ENCODE measurements at places on chromosomes 11 and 22.
A peak's percentile ranks its signal among the peaks of the same experiment; 100 is the strongest.

- no peak for DNase-seq
Observed at GRCh38 chr22:38109371-38110001, 998 bp downstream of the BAIAP2L2 start.

DNA sequence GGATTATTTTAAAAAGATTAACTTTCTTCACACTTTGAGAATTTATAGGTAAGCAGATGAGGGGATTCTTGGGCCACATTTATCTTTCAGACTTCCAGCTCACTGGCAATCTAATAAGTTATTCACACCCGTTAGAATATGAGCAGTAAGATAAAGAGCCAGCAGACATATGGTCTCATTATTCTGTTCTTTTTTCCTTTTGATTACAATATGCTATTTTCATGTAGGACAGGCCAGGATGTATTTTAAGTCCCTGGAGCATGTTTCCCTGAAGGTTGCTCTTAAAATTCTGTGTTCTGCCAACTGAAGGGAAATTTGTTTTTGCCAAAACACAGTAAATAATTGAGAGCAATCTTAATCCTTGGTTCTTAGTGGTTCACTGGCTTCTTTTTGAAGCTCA is 22.2 kb downstream of the PDHX start:
- no peak for DNase-seq

DNA sequence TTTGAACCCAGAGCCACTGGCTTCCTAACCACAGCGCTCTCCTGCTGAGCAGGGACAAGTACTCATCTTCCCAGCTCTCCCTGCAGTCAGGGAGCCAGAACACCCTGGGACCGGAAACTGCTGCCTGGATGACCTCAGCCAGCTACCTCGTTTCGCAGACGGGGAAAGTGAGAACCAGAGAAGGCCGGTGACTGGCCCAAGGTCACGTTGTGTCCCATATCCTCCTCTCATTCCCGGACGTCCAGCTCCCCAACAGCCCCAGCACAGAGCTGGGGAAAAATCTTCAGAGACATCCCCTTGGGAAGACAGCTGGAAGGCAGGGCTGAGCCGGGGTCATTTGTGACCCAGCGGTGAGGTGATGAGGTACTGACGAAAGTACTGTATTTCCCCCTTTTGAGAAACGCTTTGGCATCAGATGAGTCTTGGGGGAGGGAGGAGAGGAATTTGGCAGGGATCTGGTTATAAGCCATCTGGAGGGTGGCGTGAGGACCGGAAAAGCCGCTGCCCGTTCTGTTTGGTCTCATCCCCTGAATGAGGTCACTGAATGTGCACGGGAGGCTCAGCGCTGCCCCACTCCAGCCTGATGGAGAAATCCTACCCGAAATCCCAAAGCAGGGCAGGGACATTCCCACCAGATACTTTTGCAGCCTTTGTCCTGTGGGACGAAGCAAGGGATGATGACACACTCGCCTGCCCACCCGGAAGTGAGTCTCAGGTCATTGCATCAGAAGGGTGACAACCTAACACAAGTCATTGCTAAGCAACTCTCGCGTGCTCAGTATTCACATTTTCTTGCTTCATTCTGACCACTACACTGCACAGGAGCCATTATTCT is 41.1 kb downstream of the LIF start:
- no peak for DNase-seq

DNA sequence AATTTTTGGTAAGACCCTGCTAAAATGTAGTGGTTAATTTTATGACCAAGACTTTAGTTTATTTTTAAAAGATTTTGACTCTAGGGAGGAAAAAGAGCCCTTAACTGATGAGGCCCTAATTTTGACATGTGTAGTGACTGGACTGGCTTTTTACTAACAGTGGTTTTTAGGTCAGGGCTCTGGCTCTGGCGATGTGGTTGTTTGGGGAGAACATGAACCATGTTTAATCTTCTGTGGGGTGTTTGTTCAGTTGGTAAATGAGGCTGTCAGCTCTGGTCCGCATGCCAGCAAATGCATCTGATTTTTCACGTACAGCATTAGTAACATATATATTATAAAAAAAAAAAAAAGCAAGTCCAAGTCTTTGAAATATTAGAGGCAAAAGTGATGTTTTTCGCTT is 104.3 kb downstream of the EXT2 start:
- DNase-seq, result no peak

DNA sequence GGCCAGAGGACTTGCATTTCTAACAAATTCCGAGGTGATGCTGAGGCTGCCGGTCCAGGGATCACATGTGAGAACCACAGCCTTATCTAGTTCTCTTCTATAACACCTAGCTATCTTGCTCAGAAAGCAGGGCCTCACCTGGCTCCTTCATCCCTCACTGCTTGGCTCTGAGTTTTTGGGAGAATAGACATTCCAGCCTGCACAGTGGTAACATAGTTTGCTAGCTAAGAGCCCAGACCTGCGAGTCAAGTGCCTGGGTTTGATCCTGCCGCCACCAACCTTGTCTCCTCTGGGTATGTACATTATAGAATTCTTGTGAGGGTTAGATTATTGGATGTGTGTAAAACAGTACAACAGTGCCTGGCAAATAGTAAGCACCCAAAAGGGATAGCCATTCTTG is 13.5 kb upstream of the POU2AF1 start:
- DNase-seq, result no peak

- no peak for DNase-seq
Observed at GRCh38 chr22:41742918-41743317, 43.6 kb downstream of the MEI1 start.

- DNase-seq, result no peak
Observed at GRCh38 chr22:21703684-21704316, 31.8 kb downstream of the YPEL1 start.

DNA sequence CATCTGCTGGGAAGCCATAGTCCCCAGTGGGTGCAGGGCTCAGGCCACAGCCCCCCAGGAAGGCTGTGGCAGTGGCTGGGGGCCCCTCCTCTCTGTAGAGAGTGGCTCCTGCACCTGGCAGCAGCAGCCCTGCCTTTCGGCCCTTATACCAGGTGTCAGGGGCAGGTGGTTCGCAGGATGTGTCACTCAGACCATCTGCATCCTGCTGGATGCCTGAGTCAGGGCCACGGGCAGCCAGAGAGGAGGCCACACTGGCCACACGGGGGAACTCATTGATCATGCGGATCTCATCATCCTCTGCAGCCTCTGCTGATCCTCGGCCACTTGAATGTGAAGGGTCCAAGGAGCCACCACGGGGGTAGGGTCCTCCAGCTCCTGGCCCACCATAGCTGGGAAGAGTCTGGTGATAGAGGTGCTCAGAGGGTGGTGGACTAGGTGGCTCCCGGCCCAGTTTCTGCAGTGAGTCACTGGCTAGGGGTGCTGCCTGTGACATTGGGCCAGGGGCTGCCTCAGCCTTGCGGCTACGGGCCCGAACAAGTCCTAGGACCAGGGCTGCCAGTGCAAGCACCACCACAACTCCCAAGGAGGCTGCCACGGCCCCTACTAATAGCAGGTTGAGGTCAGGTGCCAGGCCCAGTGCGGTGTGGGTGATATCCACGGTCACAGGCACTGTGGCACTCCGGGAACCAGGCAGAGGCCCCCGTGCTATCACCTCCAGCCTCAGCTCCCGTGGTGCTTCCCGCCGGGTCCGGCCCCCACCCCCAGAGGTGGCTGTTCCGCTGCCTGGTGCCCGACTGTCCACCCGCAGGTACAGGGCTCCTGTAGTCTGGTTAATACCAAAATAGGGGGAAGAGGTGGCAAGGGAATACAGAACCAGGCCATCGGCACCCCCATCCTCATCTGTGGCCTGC is 3.3 kb upstream of the TPP1 start:
- DNase-seq, result no peak

DNA sequence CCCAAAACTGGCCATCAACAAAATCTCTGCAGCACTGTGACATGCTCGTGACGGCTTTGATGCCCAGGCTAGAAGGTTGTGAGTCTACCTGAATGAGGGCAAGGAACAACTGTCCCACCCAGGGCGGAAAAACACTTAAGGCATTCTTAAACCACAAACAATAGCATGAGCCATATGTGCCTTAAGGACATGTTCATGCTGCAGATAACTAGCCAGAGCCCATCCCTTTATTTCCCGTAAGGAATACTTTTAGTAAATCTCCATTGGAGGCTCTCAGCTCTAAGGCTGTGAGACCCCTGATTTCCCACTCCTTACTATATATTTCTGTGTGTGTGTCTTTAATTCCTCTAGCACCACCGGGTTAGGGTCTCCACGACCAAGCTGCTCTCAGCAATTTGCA is 3.4 kb downstream of the CHORDC1 start:
- no peak for DNase-seq

DNA sequence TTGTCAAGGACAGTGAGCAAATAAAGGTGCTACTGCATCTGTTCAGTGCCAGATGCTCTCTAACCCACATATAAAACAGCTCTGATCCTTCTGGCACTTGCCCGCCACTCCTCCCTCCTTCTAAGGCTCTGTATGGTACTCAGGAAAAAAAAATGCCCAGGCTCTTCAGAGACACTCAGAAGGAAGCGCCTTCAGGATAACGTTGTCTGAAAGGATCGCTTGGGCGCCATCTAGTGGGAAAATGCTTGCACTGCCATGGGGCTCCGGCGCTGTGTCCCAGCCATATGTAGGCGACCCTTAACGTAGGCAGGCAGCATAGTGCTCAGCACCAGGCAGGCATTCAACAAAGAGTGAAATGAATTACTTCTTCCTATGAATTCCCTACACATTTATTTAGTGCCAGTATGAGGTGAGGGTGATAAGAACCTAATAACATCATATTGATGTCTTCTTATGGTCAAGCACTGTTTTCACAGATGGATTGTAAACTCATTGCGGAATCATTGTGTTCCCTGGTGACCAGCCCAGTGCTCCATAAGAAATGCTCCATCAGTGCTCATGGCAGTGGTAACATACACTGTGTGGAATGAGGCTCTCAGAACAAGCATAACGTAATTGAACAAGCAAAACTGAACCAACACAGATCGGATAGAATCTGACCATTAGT is 39.6 kb downstream of the PAMR1 start:
- peak; percentile 44 for DNase-seq

DNA sequence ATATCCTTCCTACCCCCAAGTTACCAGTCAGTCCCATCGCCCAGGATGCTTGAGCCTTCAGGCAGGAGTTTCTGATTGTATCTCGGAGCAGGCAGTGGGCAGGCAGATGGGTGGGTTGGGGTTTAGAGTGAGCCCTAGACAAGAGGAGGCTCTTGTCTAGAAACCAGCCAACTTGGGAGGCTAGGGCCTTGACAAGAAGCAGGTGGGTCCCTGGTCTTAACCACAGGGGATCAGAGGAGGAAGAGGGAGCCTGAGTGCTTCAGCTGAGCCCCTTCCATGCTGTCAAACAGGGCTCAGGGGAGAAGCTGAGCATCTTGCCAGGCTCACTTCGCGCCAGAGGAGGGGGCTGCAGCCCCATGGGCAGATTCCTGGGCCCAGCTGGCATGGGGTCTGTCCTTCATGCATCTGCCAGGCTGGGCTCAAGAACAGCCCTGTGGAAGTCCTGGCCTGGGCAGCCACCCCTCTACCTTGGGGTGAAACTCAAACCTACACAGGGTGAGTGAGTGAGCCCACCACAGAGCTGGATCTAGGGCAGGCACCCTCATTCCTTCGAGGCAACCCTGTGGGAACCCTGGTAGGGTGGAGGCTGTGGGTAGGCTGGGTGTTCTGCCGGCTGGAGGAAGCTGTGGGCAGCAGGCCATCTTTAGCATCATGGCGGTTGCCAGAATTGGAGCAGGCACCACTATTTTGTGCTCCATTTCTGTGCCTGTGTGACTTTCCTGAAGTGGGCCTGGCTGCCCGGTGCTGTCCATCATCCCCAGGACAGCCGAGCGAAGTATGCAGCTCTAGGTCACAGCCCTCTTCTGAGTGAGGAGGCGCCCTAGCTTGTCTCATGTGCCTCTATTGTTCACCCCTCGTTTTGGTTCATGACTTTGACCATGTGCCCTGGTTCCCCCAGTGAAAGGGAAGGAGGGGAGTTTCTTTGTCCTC is 108.1 kb downstream of the MORC2 start:
- DNase-seq, result no peak

GRCh38 chr22:26483043-26483438 is 542 bp downstream of the HPS4 start:
- no peak for DNase-seq

DNA sequence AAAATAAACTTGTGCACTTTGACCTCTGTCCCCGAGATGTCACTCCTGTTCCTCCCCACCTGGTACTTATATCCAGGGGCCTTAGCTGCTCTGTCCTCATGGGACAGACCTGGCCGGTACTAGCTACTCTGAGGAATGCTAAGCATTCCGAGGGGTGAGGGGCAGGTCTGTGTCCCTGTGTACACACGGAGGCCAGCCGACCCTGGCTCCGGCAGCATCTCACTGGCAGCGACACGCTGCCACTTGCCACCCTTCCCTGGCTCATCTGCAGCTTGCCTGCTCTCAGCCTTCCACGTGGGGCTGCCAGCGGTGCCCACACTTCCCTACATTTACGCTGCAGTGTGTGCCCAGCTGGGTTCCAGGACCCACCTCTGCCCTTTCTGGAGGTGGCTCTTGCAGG is 21.6 kb upstream of the TEF start:
- DNase-seq, result no peak

DNA sequence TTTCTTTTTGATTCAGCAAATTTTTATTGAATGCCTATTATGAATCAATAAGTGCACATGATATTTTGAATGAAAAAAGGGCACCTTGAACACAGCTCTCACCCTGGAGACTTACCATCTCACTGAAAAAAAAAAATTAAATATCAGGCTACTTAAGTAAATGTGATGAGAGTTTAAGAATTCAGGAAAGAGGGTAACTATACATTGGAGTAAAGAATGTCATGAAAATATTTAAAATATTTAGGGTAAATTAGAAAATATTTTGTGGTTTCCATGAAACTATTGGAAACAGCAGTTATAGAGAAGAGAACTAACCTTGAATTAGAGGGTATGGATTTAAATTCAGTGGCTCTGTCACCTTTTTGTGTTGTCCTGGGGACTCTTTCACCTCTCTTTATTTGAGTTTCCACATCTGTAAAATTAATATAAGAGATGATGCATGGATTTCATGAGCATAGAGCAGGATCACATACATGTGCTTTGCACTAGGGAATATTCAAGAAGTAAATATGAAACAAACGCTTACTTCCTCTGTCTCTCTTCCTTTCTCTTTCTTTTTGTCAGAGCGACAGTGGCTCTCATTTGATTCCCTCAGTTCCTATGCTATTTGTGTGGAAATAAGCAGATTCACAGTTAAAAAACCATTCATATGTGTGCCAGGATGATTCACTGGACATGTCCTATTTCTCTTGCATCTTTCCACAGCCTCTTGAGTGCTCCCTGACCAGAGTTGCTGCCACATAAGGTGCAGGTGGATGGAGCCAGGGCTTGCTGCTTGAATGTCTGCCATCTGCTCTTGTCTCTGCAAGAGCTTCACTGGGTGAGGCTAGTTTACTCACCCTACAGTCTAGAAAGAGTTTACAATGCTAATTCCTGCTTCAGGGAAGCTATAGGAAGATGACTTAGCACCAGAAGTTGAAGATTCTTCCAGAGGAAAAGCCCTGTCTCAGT is 533.1 kb downstream of the ETS1 start:
- DNase-seq, result no peak

- DNase-seq, result no peak
Observed at GRCh38 chr11:19526119-19526518, 186.5 kb upstream of the NAV2 start.

- no peak for DNase-seq
Observed at GRCh38 chr22:17858033-17858432, 83.8 kb upstream of the BID start.
